ENCODE measurements at places on chromosomes 7 and 10.

- H3K36me3 ChIP-seq = no peaks in the 10 kb centered on the region
- no peaks in the 10 kb centered on the region for H3K27me3 ChIP-seq
- H3K4me3 ChIP-seq = no peak overlapping the region
- H3K4me1 ChIP-seq = no peaks in the 10 kb centered on the region
- DNase-seq = no peak
Observed at GRCh38 chr10:32713560-32713959, 244.5 kb downstream of the ITGB1 start.

DNA sequence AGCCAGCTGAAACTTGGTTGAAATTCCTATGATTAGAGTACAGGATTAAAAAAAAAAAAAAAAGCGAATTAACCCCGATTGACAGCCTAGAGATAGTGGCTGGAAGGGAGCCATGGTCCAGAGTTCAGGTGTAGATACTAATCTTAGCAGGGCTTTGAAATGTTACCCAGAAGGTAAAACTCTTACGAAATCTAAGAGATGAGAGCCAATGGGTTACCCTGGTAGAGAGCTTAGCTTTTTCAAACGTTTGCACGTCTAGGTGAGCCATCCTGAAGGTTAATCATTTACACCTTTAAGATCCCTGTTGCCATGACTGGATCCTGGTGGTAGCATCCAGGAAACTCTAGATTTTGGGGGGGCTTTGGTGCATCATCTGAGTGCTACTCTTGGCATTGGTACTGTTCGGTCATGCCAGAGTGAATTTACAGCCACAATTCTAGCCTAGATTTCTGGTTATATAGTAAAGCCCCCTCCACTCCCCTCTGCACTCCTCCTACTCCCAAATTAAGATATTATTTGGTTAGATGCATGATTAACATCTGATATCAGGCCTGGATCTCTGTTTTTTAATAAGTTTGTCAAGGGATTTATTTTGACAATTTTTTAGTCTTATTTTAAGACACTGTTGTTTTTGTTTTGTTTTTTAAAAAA, 1.2 kb downstream of the AGFG2 start:
- H3K4me3 ChIP-seq = peak overlapping the region; percentile 97
- no peaks in the 10 kb centered on the region for H3K27me3 ChIP-seq
- H3K36me3 ChIP-seq = peaks cover 9% of the 10 kb centered on the region

DNA sequence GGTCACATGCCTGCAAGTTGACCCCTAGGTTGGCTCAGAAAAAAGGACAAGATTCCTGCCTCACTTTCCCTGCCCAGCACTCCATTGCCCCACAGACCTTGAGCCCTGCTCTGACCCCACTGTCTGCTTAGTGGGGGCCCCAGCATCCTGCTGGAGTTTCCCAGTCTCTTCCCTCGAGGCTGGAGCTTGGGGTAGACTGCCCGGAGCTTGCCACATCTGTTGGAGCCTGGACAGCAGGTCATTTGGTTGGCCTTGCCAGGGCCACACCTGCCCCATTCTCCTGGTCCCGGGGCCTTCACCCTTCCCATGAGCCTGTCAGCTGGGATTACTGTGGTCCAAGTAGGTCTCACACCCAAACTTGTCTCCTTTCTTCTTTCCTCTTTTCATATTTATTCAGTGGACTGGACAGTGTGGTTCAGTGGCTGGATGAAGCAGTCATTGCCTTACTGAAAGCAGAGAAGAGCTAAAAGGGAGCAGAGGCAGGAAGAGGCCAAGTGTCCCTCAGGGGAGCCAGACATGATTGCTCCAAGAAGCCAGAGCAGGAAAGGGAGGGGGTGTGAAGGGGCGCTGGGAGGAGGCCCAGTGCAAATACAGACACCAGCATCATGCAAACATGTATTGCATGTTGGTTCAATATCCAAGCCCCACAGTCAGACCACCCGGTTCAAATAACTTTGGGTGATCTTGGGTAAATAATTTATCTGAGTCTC, 56.2 kb upstream of the CACUL1 start:
- H3K4me3 ChIP-seq = no peak overlapping the region
- no peaks in the 10 kb centered on the region for H3K4me1 ChIP-seq
- H3K27ac ChIP-seq = no peak overlapping the region

DNA sequence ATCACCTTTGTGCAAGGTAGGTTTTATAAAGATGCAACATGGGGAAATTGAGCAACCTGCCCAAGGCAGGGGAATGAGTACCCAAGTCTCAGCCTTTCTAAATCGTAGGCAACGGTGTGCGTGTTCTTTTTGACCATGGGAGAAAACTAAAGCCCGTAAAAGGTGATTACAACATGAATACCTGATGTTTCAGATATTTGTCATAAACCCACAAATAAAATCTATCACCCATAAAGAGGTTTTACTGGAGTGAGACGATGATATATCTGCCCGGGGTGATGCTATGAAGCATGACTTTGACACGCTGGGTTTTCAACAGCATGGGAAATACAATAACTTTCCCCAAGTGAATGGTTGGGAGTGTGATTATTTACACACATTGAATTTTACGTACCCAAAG, 406.3 kb upstream of the KLF6 start:
- no peak overlapping the region for H3K4me3 ChIP-seq
- no peak overlapping the region for H3K27ac ChIP-seq
- H3K4me1 ChIP-seq = peaks cover 2% of the 10 kb centered on the region

DNA sequence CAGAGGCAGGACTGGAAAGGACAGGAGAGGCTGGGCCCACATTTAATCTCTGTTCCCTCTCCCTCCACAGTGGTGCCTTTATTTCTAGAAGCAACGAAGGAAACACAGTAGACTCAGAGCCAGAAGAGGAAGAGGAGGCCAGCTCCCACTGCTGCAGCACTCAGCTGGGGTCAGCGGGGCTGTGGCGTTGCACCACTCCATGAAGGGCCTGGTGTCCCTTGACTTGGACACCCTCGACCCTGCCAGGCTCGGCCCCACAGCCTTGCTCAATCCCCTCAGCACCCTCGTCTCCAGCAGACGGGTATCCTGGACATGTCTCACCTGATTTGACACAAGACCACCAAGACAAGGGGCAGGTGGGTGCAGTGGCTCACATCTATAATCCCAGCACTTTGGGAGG, 38.8 kb downstream of the PRKAG2 start:
- H3K27me3 ChIP-seq = no peaks in the 10 kb centered on the region
- H3K36me3 ChIP-seq = no peaks in the 10 kb centered on the region
- no peak overlapping the region for H3K4me3 ChIP-seq
- DNase-seq = no peak
- peak overlapping the region; percentile 23 for H3K27ac ChIP-seq
- peaks cover 21% of the 10 kb centered on the region for H3K4me1 ChIP-seq

DNA sequence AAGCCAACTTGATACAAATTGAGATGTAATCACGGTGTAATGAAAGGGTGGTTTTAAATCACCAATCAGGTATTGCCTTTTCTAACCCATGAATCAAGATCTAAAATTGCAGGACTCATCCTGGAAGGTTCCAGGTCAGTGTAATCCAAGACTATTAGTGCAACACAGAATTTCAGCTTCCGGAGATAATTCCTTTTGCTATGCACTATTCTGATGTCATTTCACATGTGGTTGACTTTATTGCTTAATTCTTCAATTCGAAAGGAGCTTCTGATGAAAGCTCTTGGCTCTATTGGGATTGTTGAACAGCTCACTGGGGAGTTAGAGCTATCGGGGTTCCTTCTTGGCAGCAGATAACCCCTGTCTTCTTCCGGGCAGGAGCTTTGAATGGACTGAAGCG, 147.4 kb upstream of the INSYN2A start:
- no peaks in the 10 kb centered on the region for H3K36me3 ChIP-seq
- H3K27ac ChIP-seq = no peak overlapping the region
- H3K4me1 ChIP-seq = no peaks in the 10 kb centered on the region

GRCh38 chr7:79341902-79342301, 111.6 kb downstream of the MAGI2 start:
- H3K36me3 ChIP-seq = no peaks in the 10 kb centered on the region
- no peaks in the 10 kb centered on the region for H3K27me3 ChIP-seq
- no peak overlapping the region for H3K27ac ChIP-seq

DNA sequence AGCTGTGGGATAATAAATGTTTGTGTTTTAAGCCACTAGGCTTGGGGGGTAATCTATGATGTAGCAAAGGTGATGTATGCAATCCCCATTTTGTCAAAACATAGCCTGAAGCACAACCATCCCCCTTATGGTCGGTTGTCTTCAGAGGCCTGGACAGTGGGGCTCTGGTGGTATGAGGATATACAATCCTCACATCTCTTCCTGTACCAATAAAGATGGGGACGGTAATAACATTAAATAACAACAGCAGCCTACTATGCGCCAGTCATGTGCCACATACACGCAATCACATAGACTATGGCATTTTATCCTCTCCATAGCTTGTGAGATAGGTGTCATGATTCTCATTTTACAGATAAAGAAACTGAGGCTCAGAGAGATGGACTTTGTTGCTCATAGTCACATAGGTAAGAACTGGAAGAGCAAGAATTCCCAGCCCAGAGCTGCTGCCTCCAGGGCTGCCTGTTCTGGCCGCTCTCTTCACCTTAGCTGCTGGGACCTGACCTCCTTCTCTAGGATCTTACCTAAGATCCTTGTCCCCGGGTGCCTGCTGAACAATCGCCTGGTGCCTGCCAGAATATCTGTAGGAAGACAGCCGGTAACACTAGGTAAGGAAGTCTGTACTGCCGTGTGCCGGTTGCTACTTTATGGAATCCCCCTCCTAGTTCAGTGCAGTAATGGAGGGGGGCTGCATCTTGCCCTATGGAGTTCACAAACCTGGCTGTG, 108.6 kb downstream of the ARHGAP22 start:
- no peak for DNase-seq
- H3K27me3 ChIP-seq = no peaks in the 10 kb centered on the region
- H3K36me3 ChIP-seq = no peaks in the 10 kb centered on the region
- no peak overlapping the region for H3K27ac ChIP-seq
- H3K4me1 ChIP-seq = peaks cover 11% of the 10 kb centered on the region
- no peak overlapping the region for H3K4me3 ChIP-seq

- H3K27me3 ChIP-seq = peaks cover 3% of the 10 kb centered on the region
- no peak overlapping the region for H3K27ac ChIP-seq
- H3K4me1 ChIP-seq = no peaks in the 10 kb centered on the region
- DNase-seq = no peak
Observed at GRCh38 chr7:136061433-136061832, 84.3 kb upstream of the MTPN start.

DNA sequence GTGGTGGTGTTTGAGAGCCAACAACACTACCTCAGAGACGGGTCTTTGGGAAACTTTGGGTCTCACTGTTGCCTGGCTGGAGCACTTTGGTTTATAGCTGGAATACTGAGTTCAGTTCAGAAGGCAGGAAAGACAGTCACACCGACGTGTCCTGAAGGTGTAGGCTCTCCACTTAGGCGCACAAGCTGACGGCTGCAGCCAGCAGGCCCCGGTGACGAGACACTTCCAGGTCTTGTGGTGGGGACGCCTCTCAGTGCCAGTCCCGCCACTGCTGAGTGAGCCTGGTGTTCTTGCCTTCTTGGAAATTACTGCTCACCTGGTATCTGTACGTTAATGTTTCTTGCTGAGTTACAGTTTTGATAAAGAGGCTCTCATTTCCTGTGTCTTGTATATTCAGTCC, 74.0 kb downstream of the WDR37 start:
- no peak overlapping the region for H3K27ac ChIP-seq
- H3K36me3 ChIP-seq = peaks cover 41% of the 10 kb centered on the region
- DNase-seq = no peak
- peaks cover 7% of the 10 kb centered on the region for H3K4me1 ChIP-seq
- H3K27me3 ChIP-seq = no peaks in the 10 kb centered on the region

DNA sequence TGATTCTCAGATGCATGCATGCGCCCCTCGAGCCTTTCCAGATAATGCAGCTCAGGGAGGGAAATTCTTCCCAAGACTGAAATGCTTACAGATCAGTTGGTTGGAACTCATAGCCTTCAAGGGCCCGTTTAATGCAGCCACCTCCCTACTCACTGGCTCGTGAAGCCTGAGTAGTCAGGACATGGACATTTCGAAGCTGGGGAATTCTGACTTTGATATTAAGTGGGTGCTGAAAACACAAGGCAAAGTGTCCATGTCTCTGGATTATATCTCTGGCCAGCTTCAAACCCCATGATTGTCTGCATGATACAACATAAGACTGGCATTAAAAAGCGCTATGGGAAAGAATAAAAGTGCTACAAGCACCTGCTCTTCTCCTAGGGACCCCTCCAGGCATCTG, 207.5 kb downstream of the HERPUD2 start:
- H3K27ac ChIP-seq = no peak overlapping the region
- H3K4me1 ChIP-seq = no peaks in the 10 kb centered on the region
- H3K36me3 ChIP-seq = no peaks in the 10 kb centered on the region
- H3K4me3 ChIP-seq = no peak overlapping the region
- H3K27me3 ChIP-seq = peaks cover 2% of the 10 kb centered on the region
- no peak for DNase-seq

DNA sequence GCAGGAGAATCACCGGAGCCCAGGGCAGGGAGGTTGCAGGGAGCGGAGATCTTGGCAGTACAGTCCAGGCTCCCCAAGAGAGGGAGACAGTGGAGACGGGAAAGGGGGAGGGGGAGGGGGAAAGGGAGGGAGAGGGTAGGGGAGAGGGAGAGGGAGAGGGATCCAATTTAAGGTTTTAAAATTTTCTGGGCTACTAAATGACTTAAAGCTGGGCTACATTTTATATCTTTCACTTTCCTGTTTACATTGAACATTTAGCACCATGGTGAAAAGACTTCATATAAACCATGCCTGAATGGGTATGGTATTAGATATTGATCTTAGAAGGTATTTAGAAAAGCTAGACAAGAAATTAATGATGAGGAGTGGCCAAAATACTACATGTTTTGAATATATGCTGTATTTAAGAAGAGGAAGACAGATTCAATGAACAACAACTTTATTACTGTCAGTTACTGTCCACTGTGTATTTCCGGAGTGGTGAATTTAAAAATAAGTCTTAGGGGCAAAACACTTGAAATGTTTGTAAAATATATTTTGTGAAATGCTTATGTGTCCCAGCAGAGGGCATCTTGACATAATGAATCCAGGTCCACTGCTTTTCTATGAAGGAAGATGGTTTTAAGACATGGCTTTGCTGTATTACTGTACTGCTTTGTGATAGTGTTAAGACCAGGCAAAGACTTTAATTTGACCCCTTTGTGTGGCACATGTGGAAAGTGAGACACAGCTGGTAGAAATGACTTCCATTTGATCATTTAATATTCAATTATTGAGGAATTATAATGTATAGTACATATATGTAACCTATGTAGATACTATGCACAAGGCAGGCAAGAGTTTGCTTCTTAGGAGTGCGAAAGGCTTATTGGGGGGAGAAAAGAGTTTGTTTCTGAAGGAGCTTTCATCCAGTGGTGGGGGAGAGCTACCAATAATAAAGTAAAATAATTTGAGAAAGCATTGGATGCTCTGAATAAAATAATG, 52.8 kb downstream of the NRF1 start:
- H3K36me3 ChIP-seq = peaks cover 48% of the 10 kb centered on the region
- no peak overlapping the region for H3K27ac ChIP-seq
- no peaks in the 10 kb centered on the region for H3K27me3 ChIP-seq

- H3K4me1 ChIP-seq = no peaks in the 10 kb centered on the region
- DNase-seq = no peak
- H3K4me3 ChIP-seq = no peak overlapping the region
- no peaks in the 10 kb centered on the region for H3K27me3 ChIP-seq
- no peaks in the 10 kb centered on the region for H3K36me3 ChIP-seq
- H3K27ac ChIP-seq = no peak overlapping the region
Observed at GRCh38 chr7:121752706-121753105, 120.3 kb upstream of the PTPRZ1 start.

All from T-helper 2 cell treated with Interferon-gamma antibody and Interleukin-4, amounts not matched to agents 5 μg/mL and 100 μg/mL, for 36 hours (primary cell).